ENCODE measurements at places on chromosomes 3 and 15. TPM values are rescaled to one million over a fixed set of nuclear protein-coding genes. Genes with fewer than 3 reads are reported as not detected.
A peak's percentile ranks its signal among the peaks of the same experiment; 100 is the strongest.

GRCh38 chr15:92665100-92665555 lies 9.6 kb upstream of the FAM174B start:
- DNase-seq: no peak

DNA sequence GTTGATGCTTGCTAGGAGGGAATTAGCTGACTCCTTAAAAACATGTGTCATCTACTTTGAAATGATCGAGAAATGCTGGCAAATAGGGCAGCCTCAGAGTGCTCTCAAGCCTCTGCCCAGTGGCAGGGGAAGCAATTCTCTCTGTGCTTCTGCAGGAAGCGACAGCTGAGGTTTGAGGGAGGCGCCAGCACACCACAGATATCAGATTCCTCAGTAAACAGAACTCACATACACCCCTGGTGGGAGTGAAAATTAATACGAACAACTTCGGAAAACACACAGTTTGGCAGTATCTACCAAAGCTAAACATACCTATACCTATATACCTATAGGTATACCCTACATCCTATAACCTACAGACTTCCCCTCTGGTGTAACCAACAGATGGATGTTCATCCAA lies 61.3 kb downstream of the NSMCE3 start:
- DNase-seq: no peak

GRCh38 chr3:174767853-174768382 lies 91.2 kb upstream of the NAALADL2 start:
- no peak for DNase-seq

GRCh38 chr3:160665784-160666526 lies 11.0 kb upstream of the ARL14 start:
- DNase-seq: no peak

DNA sequence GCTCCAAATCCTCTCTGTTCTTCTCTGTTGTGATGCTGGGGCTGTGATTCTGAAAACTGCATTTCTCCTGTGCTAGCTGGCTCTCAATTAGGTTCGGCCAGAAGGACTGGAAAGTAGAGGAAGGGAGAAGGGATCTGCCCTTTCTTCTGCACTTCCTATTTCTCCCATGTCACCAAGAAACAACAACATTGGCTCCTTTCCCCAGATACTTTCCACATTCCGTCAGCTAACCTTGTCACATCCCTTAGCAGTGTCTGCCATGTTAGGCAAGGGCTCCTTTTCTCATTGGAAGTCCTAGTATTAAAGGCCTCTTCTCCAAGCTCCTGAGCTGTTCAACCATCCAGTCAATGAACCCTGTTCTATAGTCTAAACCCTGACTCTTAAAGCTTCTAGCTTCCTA lies 171.1 kb downstream of the ZNF621 start:
- no peak for DNase-seq

DNA sequence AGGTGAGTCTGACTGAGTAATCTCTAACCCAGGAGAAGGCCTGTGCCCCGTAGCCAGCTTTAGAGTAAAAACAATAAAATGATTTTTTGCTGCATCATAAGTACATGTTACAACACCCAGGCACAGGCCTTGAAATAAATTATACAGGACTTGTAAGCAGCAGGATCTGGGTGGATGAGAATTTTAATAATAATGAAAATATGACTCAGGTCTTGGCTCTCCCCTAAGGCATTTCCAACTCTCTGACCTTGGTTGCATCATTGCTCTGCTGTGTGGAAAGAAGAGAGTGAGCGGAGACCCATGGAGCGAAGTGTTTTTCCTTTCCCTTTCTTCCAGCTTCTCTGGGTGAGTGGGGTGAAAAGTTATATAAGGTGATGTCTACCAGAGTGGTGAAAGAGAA lies 44.6 kb downstream of the EOMES start:
- DNase-seq: no peak

GRCh38 chr3:87797872-87798566 lies 260.8 kb downstream of the CGGBP1 start:
- no peak for DNase-seq

DNA sequence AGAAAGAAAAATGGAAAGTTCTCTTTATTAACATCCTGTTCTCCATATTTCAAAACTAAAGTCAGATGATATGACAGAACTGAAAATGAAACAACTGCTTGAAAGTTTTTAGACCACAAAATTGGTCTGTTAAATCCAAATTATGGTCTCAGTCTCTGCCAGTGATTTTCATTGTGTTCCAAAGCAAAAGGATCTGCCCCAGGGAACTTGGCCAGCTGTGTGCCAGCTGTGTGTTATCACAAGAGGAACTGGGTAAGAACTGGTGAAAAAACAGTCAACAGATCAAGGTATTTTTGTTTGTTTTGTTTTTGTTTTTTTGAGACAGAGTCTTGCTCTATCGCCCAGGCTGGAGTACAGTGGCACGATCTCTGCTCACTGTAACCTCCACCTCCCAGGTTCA lies 323.3 kb downstream of the CTNNB1 start:
- no peak for DNase-seq

DNA sequence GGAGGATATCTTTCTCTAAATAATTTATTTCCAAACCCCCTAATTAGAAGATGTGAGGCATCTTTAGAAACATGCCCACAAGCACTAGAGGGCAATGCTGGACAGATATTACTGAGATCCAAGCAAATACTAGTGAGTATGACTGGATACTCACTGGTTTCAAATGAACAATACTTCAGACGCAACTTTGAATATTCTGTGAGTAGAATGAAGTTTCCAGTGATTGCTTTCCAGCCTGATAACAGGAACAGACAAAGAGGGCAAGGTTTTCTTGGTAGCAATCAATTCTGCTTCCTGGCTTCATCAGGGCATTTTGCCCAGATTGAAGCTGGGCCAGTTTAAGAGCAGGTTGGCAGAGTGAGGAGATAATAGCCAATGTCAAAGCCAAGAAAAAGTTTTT lies 442.6 kb upstream of the PDZRN3 start:
- DNase-seq: no peak

DNA sequence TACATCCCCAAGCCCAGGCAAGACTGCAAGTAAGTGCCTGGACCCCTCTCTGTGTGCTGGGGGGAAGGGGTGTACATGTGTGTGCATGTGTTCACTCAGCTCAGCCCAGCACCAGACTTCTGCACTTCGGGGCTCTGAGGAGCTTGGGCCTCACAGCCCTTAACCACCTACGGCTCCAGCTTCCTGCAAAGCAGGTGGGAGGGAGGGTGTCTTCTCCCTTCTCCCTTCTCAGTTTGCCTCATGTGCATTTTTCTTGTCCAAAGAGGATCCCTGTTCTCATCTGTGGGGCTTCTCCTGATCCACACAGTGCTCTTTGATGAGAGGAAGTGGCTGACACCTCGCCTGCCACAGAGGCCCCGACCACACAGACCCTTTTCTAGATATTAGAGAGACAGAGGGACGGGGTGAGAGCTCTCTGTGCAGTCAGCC lies 69.3 kb downstream of the MESD start:
- no peak for DNase-seq

GRCh38 chr3:98564282-98565005 lies 29.0 kb downstream of the CPOX start:
- no peak for DNase-seq

DNA sequence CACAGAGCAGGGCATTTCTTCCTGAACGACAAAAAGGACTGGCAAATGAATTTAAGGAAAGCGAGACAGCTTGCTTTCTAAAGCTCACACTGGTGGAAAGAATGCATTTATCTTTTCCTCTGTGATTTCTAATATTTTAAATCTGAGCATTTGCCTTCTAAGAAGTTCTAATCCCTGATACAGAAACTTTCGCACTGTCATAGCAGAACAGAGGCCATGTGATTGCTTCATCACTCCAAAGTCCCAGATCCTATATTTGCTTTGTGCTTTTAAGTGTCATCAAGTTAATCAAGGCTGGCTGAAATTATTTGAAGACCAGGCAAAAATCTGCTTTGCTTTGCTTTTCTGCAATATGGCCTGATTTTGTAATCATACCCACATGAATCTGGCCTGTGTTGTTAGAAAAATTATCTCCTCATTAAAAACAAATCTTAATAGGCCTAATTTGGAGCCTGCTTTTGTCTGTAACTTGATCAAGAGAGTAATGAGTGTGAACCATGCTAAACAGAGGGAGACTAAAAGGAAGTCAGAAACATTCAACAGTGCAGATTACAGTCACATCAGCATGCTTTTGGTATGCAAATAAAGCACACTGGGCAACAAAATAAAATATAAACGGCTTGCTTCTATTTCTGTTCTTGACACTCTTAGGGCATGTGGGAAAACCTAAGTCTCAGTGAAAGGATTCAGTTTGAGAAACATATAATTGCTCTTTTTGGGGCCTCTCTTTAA lies 178.2 kb upstream of the ADAMTS9 start:
- no peak for DNase-seq

GRCh38 chr15:38252481-38253350 lies at the start of gene SPRED1:
SPRED1 (plus strand) TSS chr15:38252836; CDS start chr15:38253186, 350 bp downstream.
- peak; percentile 86 for DNase-seq

DNA sequence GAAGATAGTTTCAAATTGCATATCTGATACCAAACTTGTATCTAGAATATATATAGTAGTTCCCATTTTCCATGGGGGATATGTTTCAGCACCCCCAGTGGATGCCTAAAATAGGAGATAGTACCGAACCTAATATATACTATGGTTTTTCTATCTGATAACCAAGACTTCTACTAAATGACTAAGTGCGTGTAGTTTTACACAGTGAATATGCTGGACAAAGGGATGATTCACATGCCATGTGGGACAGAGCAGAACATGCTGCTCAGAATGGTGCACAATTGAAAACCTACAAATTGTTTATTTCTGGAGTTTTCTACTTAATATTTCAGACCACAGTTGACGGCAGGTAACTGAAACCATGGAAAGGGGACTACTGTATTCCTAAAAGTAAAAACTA lies 73.4 kb upstream of the TP63 start:
- no peak for DNase-seq

- no peak for DNase-seq
These were observed 102.7 kb downstream of the PTPRG start for GRCh38 chr3:61664105-61664482.

- DNase-seq: peak; percentile 83
These were observed 17.5 kb downstream of the CIDEC start for GRCh38 chr3:9862391-9863057.

- no peak for DNase-seq
These were observed 39.7 kb upstream of the PIK3R4 start for GRCh38 chr3:130786306-130786705.

Gene PLCL2
- total RNA-seq: 64.5 TPM

Gene GOLGA6D
- total RNA-seq: not detected

Gene ARL14
- not detected for total RNA-seq

Gene ANKRD63
- 0.65 TPM for total RNA-seq

Gene ASB14
- 13.4 TPM for total RNA-seq

Gene SCN11A
- 0.05 TPM for total RNA-seq

Gene SAMMSON
- not detected for total RNA-seq

Gene ATP13A4
- total RNA-seq: 0.11 TPM

Gene CCRL2
- total RNA-seq: 1.1 TPM
